Colonic mucosa (tissue), 4 donors: ENCODE measurements at places on chromosomes 16 and 17. TPM values are rescaled to one million over a fixed set of nuclear protein-coding genes. Genes with fewer than 3 reads are reported as not detected.
A peak's percentile ranks its signal among the peaks of the same experiment; 100 is the strongest.

- DNase-seq, result peak; percentile 31
Observed at GRCh38 chr16:51151435-51151960, 428 bp upstream of the SALL1 start.

- no peak for DNase-seq
Observed at GRCh38 chr17:35866341-35866950, 2.2 kb downstream of the HEATR9 start.

DNA sequence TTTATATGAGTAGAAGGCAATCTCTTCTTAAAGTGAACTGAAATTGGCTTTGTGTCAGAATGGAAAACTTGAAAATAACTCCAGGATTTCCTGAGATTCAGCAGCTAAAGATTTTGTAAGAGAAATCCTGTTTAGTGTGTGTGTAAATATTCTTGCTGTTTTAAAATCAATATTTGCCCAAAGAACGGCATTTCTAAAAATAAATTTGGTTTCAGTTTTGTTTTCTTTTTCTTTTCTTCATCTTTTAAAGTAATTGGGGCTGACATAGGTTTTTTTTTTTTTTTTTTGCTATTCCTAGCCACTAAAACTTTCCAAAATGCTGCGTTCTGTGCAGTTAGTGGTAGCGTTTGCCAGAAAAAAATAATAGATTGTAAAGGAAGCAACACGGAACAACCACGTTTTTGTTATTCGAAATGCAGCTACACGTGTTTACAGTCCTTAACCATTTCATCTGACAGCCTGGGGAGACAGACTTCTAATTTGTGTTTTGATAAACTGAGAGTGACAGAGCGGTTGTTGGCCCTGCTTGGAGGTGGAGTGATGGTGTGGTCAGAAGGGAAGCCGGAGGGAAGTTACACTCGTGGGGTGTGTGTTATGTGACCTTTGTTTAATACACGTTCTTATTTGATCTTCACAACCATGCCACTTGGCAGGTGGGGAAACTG is 21.6 kb upstream of the SMPD3 start:
- DNase-seq, result no peak

DNA sequence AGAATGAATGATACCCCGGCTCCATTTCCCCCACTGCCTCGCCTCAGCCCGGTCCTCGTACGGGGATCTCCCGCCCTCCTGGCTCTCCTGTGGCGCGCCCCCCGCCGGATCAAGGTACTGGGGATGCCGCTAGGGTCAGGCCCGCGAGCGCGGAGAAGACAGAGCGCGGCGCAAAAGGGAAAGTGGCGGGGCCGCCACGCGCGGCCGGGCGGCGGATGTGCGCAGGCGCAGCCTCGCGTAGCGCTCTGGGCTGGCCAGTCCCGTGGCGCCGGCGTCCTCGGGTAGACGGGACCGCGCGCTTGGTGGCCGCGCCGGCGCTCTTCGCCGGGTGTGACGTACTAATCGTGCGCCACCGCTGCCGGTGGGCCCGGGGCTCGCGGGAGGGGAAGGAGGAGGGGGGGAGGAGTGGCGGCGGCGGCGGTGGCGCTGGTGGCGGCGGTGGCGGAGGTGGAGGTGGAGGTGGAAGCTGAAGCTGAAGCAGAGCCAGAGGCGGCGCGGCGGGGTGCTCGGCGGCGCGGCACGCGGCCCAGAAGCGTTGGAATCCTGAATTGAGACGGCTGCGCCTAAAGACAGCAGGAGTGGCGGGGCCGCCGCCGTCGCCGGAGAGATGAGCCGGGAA is at the start of gene SENP3:
Gene SENP3 (plus strand): TSS at position 331 of the 619 bp plus-strand sequence. CDS start 1,158 bp downstream, outside the sequence.
- DNase-seq, result peak; percentile 88

GRCh38 chr17:7114241-7114874 is at the start of gene ASGR2:
Gene ASGR2, minus strand, starts transcription at chr17:7114822. Its CDS starts 582 bp downstream, at chr17:7114240.
- no peak for DNase-seq

DNA sequence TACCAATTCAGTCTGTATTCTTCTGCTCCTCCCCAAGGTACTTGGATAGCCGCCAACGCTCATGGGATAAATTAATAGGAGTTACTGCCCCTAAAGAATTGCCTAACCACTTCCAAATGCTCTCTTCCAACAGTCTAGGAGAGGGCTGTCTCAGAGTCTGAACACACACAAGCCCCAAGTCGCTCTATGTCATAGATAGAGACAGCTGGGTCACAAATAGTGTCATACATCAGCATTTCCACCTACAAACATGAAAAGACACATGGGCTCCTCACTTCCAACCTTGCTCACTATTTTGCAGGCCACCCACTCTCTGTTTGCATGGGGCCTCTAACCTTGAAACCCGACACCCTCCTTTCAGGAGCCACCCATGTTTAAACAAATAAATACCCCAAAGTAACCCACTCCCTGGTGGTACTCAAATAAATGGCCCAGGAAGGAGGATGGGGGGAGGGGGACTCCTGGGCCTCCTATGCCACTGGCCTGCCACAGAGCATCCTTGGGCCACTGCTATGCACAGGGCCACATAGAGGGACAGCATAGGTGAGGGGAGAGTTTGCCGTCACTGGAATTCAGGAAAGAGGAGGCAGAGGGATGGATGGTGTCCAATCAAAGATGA is 265.9 kb downstream of the SOX9 start:
- DNase-seq, result no peak

- no peak for DNase-seq
Observed at GRCh38 chr17:60522889-60523626, 3.0 kb downstream of the APPBP2 start.

DNA sequence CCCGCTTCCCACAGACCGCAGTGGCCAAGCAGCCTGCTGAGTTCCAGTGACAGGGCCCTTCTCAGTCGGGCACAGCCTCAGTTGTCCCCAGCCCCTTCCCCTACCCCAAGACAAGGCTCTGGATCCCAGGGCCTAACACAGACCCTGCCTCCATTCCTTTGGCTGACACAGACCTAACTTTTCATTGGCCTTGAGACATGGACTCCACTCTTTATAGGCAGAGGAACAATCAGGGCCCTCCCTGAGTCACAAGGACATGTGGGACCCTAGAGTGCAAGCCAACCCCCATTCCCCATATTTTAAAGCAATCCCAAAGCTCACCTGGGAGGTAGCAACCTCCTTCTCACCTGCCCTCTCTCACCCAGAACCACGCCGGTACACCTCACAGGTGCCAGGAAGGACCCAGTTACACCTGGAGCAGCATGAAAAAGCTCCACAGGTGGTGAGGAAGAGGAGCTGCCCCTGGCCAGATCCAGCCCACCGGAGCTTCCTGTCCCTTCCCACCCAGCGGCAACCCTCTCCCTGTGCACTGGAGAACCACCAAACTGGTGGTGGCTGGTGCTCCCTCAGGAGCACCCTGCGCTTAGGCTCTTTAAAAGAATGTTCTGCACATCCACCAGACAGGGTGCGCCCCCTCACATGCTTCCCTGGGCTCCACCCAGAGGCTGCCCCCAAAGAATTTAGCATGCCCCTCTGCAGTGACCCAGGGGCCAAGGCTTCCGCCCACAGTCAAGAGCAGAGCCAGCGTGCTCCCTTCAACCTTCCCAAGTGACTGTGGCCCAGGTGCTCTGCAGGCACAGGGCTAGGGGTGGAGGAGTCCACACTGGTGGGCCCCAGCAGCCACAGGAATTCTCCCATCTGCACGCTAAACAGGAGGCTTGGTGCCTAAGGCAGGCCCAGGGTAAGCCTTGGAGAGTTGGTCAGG is 3.4 kb downstream of the MNT start:
- no peak for DNase-seq

- DNase-seq, result peak; percentile 37
Observed at GRCh38 chr17:34703533-34703932, 124.2 kb downstream of the TMEM132E start.

DNA sequence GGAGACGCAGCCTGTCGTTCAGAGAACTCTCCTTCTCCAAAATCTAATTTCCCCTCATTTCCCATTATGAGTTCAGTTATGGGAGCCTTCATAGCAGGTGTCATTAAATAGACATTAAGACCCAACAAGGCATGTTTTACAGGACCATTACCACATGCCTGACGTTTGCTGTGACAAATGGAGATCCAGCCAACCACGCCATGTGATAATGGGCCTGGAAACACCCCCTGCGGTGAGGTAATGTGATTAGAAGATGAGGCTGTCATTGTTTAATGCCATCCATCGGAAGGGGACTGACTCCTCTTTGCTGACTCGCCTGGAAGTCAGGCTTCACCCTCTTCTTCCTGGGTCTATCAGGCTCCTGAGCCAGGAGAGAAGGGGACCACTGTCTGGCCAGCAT is 76.9 kb downstream of the WSCD1 start:
- DNase-seq, result no peak

GRCh38 chr16:8867932-8868415 is 832 bp downstream of the CARHSP1 start:
- DNase-seq, result no peak

- no peak for DNase-seq
Observed at GRCh38 chr16:8951447-8952280, 12.0 kb downstream of the USP7 start.

DNA sequence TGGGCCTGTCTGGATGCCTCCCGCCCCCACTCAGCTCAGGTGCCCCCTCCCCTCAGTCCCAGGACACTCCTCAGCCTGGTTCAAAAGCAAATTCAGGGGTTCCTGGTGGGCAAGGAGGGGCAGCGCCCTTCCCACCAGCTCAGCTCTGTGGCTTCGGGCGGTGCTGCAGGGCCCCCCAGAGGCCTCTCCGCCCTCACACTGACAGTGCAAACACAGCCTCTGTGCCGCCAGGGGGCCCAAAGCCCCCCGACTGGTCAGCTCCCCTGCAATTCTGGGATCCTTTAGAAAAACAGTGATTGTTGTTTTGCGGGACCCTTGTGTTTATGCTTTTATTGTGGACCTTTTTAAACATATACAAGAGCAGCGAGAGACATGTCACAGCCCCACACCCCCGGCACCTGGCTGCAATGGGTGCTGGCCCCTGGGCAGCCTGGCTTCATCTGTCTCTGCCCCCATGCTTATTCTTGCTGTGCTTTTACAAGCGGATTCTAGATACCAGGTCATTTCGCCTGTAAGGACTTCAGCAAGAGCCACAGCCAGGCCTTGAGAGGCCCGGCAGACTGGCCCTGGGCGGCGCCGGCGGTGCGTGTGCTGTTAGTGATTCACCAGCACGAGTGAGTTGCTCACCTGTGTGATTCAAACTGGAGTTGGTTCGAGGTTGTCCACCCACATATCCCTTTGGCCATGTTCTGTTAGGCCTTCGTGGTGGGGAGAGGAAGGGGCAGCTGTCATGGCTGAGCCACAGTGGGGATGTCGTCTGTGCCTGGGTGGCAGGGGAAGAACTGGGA is 21.2 kb downstream of the ZNF469 start:
- no peak for DNase-seq

- DNase-seq, result no peak
Observed at GRCh38 chr17:34414339-34414738, 51.3 kb upstream of the CCL1 start.

DNA sequence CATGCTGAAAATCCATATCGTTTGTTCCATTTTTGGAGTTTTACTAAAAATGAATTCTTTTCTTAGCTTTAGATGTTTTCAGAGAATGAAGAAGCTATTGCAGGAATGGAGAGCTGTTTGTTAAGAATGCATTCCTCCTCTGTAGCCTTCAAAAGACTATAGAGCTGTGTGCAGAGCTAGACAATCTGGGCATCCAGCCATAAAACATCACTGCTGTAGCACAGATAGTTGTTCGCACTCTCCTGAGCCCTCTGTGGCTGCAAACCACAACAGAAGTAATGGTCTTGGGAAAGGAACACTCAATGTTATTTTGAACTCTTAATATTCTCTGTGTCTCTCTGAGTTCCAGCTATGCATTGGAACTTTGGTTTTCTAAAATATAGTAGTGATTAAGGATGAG is 4.9 kb downstream of the TNRC6C start:
- no peak for DNase-seq

DNA sequence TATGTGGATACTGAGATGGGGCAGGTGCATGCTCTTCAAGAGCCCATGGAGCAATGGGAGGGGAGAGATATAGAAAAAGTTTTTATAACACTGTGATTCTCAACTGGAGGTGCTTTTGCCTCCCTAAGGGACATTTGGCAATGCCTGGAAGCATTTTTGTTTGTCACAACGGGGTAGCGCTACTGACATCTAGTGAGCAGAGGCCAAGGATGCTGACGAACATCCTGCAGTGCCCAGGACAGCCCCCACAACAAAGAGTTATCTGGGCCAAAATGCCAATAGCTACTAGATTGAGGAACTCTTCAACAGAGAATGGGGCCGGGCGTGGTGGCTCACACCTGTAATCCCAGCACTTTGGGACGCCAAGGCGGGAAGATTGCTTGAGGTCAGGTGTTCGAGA is 67.2 kb upstream of the CLEC3A start:
- no peak for DNase-seq

- DNase-seq, result no peak
Observed at GRCh38 chr17:31373150-31374093, 18.1 kb upstream of the RAB11FIP4 start.

DNA sequence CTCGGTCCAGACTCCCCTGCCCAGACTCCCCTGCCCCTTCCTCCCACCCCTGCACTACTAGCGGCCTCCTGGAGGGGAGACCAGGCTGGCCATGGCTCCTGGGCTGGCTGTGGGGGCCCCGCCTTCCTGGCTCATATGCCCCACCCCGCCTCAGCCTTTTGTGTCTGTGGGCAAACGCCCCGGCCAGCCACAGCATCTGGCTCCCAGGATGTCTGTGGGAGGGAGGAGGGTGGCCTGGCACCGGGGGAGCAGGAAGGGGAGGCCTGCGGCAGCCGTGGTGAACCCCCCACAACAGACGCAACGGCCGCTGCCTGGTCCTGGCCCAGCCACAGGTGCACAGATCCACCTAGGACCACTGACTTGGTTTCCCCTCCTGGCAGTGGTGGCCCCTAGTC is 32.9 kb downstream of the BAHCC1 start:
- DNase-seq, result no peak

GRCh38 chr16:89335803-89336485 is 118.4 kb downstream of the ZNF778 start:
- no peak for DNase-seq

DNA sequence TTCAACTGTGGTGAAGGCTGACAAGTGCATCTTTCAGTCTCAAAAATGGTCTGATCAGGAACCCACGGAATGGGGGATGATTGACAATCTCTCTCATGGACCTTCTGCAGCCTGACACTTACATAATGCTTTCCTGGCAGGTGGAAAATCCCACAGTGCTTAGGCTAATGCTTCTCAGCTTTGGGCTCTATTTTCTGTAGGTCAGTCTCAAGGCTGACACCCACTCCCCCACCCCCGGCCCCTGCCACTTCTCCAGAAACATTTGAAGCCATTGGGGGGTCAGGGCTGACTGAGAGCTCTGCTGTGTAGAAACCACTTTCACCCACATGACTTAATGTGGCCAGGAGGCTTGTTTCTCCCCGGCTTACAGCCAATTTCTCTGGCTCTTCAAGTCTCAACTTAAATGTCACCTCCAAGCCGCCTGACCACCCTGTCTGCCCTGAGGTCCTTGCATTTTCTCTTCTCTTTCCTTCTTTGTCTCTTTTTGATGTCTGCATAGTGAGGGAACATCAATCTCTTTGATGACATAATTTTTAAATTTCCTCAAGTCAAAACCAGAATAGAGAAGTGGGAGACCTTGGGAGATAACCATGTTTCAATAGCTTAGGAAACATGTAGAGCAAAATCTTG is 16.7 kb upstream of the IRF8 start:
- DNase-seq, result no peak

The RNF222 gene
- not detected for total RNA-seq

The CBX8 gene
- total RNA-seq, result 5.0 TPM

The TNS4 gene
- 20.4 TPM for total RNA-seq

The TBC1D3D gene
- total RNA-seq, result 0.37 TPM

The MRPL58 gene
- 50.1 TPM for total RNA-seq

The OR1F1 gene
- not detected for total RNA-seq

The GPRC5C gene
- total RNA-seq, result 193 TPM

The TBC1D3B gene
- total RNA-seq, result 4.5 TPM
